ENCODE measurements at places on chromosomes 2 and 18. TPM values are rescaled to one million over a fixed set of nuclear protein-coding genes. Genes with fewer than 3 reads are reported as not detected.

The RND3 gene
- 62.6 TPM for total RNA-seq

The GKN1 gene
- total RNA-seq = not detected

DNA sequence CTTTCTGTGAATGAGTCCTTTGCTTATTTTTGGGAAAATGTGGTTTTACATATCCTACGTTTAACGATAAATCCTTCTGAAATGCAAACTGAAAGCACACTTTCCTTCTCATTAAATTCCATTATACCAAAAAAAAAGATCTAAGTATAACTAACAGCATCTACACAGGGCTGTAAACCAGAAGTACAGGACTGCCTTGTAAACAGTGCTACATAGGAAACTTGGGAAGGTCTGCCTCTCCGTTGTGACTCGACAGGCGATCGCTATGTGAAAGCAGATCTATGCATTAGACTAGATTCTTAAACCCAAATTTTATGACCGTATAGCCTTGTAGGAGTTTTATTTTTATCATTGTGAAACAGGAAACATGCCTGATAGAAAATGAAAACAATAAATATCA is 690.5 kb downstream of the ARHGAP15 start:
- DNase-seq = no peak

The DLGAP1 gene
- 20.0 TPM for total RNA-seq

GRCh38 chr2:5693287-5694201 is 1.4 kb downstream of the SOX11 start:
- DNase-seq = peak; percentile 49

The DAPL1 gene
- not detected for total RNA-seq

The ZNF2 gene
- total RNA-seq = 2.2 TPM

The PDE1A gene
- not detected for total RNA-seq

The SERPINB11 gene
- not detected for total RNA-seq

DNA sequence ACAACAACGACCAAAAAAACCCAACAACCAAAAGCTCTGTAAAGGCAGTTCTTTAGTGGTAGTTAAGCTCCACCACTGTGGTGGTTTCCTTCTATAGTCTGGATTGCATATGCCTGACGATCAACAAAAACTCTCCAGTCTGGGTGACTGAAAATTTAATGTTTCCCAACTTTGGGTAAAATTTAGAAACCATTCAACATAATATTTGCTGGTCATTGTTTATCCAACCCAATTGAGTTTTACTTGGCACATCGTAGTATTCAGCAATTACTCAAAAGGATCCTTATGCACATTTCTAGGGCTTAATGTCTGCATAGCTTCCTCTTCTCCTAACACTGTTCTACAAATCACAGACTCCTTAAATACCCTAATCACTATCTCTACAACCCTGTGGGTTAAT is 1080.2 kb upstream of the NRXN1 start:
- DNase-seq = no peak

Measured in H9 (cell line).